ENCODE measurements at places on chromosomes 4 and X.

DNA sequence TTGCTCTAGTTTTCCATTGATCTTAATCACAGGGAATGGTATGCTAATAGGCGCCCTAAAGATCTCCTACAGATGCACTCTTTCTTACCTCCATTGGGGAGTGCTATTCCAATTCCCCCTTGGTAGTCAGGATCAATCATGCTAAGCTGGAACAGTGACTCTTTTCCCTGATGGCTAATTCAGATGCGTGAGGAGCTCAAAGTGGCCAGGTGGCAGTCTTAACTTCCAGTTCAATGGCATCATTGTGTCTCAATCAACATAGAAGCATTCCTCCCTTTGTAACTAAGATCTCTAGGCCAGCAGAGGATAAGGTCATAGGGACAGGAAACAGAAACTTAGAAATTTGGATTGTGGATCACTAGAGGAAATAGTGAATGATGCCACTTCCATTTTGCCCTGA is 216.8 kb downstream of the GRID2 start:
- no peak for DNase-seq

DNA sequence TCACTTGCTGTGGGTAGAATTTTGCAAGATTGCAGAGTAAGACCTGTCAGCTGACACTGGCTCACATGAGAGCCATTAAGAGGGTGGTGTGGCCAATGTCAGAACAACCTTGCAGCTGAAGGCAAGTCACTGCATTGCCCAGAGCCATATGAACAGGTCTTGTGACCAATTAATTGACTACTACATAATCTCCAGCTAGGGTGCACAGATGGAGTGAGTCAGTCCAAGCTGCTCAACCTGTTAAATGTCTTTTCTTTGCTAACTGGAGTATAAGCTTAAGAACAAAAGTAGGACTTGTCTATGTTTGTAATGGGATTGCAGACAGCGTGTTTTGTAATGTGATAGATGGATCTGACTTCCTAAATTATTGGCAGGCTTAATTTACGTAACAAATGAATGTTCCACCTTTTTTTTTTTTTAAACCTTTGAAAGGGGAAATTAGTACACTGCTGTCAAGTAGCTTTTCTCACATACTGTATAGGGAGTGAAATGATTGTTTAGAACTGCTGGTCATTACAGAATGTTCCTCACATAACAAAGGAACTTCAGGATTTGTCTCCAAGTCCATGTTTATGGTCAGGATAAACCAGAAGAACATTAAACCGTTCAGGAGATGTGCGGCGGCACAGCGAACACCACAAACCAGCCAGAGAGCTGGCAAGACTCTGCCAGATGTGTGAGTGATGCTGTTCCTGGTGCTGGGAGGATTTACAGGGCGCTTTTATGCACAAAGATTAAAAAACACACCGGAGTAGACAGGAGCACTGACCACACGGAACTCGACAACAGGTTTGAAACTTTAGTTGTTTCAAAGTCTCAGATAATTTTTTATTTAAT is 37.0 kb downstream of the FNIP2 start:
- no peak for DNase-seq

- DNase-seq = no peak
Measured at GRCh38 chr4:123892368-123892976, 495.9 kb downstream of the SPRY1 start.

DNA sequence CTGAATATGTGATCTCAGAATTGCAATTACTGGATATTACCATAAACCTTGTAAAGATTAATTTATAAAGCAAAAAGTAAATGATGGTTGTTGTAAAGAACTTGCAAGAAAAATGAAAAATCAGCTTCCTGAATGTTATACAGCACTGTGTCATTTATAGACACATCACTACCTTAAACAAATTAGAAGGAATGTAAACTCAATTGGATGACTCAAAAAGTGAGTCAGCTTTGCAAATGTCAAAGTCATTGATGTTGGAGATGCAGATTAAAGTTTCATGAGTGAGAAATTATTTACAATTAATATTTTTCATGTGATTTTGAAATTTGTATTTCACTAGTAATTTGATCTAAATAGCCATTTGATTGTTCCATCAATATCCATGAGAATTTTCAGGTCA is 193.2 kb downstream of the RAPGEF2 start:
- DNase-seq = no peak

- no peak for DNase-seq
Measured at GRCh38 chr4:152590179-152591031, 54.5 kb upstream of the FBXW7 start.

GRCh38 chr4:83552924-83553323 is 17.0 kb downstream of the GPAT3 start:
- no peak for DNase-seq

GRCh38 chr4:38120772-38121171 is 160.6 kb downstream of the PTTG2 start:
- DNase-seq = no peak

GRCh38 chr4:163673848-163674697 is 179.6 kb downstream of the TMA16 start:
- DNase-seq = no peak

DNA sequence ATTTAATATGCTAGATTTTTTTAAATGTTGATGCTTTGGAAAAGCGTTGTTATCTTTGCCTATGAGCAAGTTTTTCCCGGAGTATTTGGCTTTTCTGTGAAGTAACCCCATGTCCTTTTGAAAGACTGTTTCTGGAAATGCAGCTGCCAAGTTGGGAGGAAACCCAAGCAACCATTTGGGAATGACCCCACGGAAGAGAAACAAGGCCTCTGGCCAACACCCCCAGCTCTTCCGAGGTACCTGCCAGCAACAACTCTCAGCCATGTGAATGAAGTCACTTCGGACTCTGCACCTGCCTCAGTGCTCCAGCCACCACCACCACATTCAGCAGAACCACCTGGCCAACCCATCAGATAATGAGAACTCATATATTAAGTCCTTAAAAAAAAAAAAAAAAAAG is 36.2 kb upstream of the DHRSX start:
- DNase-seq = no peak

DNA sequence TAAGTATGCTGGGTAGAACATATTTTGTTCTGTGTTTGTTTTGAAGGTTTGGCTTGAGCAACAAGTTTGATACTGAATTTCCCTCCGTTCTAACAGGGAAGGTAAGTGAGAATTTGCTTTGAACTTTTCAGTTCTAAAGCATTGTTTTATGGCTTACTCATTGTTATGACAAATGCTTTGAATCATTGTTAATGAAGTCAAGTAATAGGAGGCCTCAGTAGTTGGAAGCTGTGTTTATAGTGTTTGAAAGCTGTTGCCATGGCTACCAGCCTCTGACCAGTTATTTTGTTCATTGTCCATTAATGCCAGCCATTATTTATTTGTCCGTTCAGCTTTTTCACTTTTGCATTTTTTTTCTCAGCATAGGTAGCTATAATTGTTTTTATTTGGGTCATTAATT is 14.4 kb downstream of the CHIC1 start:
- no peak for DNase-seq

- DNase-seq = no peak
Measured at GRCh38 chr4:75499900-75500299, 14.3 kb downstream of the RCHY1 start.
